ENCODE measurements at places on chromosomes 1 and 21.

GRCh38 chr1:196361112-196361714 lies 247.0 kb downstream of the KCNT2 start:
- peak; percentile 55 for DNase-seq

DNA sequence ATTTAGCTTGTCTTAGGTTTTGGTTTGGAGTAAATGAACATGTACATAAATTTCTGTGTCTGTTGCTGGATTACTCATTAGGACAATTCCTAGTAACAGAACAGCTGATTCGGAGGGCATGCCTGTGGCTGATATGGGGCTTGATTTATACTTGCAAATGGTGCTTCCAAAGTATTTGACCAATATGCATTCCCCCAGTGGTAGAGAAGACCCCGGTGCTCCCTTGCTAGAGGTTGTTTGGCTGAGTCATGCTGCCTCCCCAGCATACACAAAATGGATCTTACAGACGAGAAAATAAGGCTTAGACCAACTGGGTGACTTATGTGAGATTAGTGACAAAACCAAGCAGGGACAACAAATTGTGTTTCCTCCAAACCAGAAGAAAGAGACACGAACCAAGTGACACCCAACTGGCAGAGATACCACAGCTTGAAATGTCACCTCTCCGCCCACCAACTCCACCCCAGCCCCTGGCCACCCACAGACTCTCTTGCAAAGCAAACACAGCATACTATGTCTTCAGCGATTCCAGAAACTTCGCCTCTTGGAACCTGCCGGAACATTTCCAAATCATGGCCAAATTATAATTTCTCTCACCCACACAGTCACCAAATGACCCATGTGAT lies 75.9 kb upstream of the ETS2 start:
- DNase-seq = no peak

DNA sequence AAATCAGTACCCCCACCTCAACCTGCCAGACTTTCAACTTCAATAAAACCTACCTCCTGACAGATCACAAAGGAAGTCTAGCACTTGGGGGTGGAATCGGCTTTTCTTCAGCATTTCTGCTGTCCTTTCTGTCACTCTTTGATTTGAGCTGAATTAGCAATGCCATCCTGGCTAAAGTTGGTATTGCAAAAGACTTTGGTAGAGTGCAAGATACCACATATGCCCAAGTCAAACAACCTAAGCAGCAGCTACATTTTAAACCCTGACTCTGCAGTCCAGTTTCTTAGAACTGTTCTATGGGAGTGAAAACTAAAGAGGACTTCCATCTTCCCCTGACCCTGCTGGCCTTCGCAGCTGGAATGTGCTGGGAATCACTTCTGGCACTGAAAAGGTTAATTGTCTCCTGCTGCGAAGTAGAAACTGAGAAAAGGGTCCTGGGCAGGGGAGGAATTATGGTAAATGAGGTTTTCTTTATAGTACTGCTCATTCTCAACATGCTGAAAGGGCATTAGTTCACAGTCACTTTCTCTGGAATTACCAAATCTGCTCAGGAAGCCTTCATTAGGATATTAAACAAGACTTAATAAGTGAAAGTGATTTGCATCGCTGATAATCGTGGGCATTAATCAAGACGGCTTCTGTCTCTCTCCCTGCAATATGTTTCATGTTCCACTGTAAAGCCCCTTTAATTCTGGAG lies 126.2 kb upstream of the SMYD2 start:
- no peak for DNase-seq

DNA sequence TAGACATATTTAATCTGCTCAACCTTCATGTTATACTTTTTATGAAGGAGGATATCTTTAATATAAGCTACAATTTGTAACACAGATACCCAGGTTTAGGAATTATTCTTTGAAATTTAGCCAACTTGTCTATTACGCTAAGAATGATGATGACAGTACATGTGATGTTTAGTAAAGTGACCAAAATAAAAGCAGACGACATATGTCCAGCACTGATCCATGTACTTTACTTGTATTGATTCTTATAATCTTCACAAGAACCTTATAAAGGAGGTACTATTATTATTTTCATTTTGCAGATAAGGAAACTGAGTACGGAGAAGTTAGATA lies 37.2 kb upstream of the ATG4C start:
- DNase-seq = no peak

DNA sequence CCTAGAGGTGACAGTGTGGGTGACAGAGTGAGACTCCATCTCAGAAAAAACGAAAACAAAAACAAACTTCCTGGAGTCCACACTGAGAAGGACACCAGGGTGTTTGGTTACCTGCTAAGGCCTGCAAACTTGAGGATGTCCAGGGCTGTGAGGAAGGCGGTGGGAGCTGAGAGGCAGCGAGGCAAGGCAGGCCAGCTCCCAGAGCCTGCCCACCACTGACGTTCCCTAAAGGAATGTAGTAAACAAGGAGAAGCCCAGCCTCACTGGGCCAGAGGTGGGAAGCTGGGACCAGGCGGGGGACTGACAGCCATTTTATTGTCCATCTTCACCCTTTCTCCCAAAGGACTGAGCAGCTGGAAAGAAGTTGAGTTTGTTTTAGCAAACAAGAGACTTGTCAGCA lies 24.1 kb downstream of the SHISA4 start:
- no peak for DNase-seq

DNA sequence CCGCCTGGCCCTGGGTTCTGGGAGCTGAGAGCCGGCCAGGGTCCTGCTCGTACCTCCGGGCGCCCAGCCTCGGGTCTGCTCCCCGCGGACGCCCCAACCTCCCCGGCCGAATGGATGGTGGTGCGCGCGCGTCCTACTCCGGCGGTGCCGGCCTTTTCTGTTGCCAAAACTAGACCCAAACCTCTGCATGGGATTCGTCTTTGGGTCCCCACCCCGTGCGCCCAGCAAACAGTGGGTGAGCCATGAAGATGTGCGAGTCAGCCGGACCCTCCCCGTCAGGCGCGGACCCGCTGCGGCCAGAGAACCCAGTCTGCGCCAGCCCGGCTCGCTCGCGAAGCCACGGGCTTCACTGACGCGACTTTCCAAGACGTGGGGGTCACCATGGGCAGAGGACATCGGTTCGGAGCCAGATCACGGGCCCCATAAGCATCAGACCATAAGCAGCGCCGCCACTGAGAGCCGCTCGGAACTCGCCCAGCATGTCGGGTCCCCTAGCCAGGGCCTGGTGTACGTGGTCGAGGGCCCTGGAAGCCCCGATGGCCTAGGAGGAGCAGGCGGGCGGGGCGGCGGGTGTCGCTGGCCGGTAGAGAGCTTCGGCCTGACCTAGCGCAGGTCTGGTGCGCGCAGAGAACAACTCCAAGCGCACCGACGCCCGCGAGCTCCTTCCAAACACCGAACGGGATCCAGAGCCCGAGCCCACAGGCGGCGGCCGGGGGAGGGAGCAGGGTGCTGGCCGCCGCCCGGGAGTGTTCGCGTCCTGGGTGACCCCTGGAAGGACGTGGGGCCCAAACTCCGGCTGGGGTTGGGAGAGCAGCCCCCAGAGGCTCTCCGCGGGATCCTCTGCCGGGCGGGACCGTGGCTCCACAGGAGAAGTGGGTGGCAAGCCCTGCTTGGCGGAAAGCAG lies 1.0 kb upstream of the TP73 start:
- DNase-seq = no peak
